ENCODE measurements at places on chromosomes 6 and 20.

GRCh38 chr6:133886104-133886775, 2.7 kb upstream of the TCF21 start:
- H3K27ac ChIP-seq, result no peak overlapping the region
- peaks cover 7% of the 10 kb centered on the region for H3K4me1 ChIP-seq
- H3K36me3 ChIP-seq, result no peaks in the 10 kb centered on the region
- H3K4me3 ChIP-seq, result no peak overlapping the region

DNA sequence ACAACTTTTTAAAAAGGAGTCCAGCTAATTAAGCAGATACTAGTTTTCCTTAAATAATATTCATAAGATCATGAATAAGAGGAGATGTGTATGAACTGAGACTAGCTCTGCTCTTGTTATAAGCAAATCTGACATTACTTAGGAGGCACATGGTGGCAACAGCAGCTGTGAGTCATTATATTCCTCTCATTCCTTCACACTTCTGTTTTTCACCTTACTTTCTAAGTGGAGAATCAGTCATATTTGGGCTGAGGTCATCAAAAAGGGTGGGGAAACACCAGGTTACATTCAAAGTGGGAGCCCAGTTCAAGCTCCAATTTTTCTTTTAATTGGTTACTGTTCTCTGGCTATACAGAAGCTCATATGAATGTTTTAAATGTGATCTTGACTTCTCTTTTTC, 6.0 kb upstream of the RIPPLY2 start:
- no peak overlapping the region for H3K4me3 ChIP-seq
- peaks cover 32% of the 10 kb centered on the region for H3K27me3 ChIP-seq
- H3K27ac ChIP-seq, result no peak overlapping the region
- DNase-seq, result no peak
- no peaks in the 10 kb centered on the region for H3K36me3 ChIP-seq

- H3K4me1 ChIP-seq, result no peaks in the 10 kb centered on the region
- no peak for DNase-seq
- peaks cover 18% of the 10 kb centered on the region for H3K27me3 ChIP-seq
- no peak overlapping the region for H3K4me3 ChIP-seq
Measured at GRCh38 chr6:85792254-85792653, 149.6 kb upstream of the SYNCRIP start.

- no peak overlapping the region for H3K27ac ChIP-seq
- no peak overlapping the region for H3K4me3 ChIP-seq
- DNase-seq, result no peak
- no peaks in the 10 kb centered on the region for H3K27me3 ChIP-seq
- no peaks in the 10 kb centered on the region for H3K36me3 ChIP-seq
- H3K4me1 ChIP-seq, result peaks cover 27% of the 10 kb centered on the region
Measured at GRCh38 chr6:34616227-34616585, 60.1 kb upstream of the SPDEF start.

GRCh38 chr6:115091461-115091860, 748.6 kb upstream of the HS3ST5 start:
- no peak overlapping the region for H3K27ac ChIP-seq
- DNase-seq, result no peak
- H3K4me3 ChIP-seq, result no peak overlapping the region
- H3K27me3 ChIP-seq, result no peaks in the 10 kb centered on the region
- no peaks in the 10 kb centered on the region for H3K4me1 ChIP-seq
- no peaks in the 10 kb centered on the region for H3K36me3 ChIP-seq

DNA sequence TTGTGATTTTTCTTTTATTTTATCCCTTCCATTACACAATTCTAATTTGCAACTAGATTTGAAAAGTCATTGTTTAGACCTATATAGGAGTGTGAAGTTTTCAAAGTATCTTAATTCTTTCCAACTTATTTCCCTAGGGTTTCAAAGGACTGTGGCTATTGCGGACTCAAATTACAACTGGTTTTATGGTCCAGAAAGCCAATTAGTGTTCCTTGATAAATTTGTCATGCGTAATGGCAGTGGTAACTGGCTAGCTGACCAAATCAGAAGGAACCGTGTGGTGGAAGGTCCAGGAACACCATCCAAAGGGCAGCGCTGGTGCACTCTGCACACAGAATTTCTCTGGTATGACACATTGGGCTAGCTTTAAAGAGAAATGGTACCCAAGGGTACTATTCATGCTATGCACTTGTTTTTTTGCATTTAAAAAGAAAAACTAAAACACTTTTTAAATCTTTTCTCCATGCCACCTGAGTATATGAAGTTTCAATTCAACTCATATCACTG, 27.9 kb upstream of the CALHM6 start:
- no peak overlapping the region for H3K4me3 ChIP-seq
- no peak overlapping the region for H3K27ac ChIP-seq
- H3K36me3 ChIP-seq, result no peaks in the 10 kb centered on the region
- no peak for DNase-seq
- no peaks in the 10 kb centered on the region for H3K27me3 ChIP-seq

GRCh38 chr20:57403216-57403615, 12.0 kb downstream of the RBM38 start:
- no peaks in the 10 kb centered on the region for H3K27me3 ChIP-seq
- no peak overlapping the region for H3K4me3 ChIP-seq
- H3K27ac ChIP-seq, result no peak overlapping the region
- H3K36me3 ChIP-seq, result no peaks in the 10 kb centered on the region

- H3K4me3 ChIP-seq, result no peak overlapping the region
- H3K27me3 ChIP-seq, result peaks cover 8% of the 10 kb centered on the region
- H3K36me3 ChIP-seq, result no peaks in the 10 kb centered on the region
- DNase-seq, result no peak
- no peak overlapping the region for H3K27ac ChIP-seq
Measured at GRCh38 chr6:47247227-47247797, 62.4 kb downstream of the TNFRSF21 start.

All from natural killer cell treated with Interleukin-12 subunit alpha and Interleukin-12 subunit beta and Interleukin-15 and Interleukin-18, amount 100 ng/mL, for 72 hours (primary cell).